ENCODE measurements at places on chromosomes 7 and 10.
A peak's percentile ranks its signal among the peaks of the same experiment; 100 is the strongest.

GRCh38 chr10:68135922-68136792, 26.9 kb downstream of the MYPN start:
- DNase-seq = no peak

DNA sequence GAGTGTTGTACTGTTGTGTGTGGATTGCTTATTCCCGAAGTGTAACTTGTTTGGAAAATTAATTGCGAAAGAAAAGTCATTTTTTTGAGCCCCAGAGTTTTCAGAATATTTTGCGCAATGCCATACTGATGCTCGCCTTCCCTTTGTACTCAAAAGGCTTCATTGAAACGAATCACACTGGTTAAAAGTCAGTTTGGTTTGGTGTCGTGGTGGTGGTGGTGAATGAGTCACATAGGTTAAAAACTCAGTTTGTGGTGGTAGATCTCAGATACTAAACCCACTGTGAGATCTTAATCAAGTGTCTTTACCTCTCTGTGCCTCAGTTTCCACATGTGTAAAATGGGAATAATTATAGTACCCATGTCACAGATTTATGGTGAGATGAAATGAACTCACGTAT, 61.1 kb upstream of the IL6 start:
- DNase-seq = no peak

GRCh38 chr10:51235865-51236264, 161.6 kb downstream of the PRKG1 start:
- no peak for DNase-seq

DNA sequence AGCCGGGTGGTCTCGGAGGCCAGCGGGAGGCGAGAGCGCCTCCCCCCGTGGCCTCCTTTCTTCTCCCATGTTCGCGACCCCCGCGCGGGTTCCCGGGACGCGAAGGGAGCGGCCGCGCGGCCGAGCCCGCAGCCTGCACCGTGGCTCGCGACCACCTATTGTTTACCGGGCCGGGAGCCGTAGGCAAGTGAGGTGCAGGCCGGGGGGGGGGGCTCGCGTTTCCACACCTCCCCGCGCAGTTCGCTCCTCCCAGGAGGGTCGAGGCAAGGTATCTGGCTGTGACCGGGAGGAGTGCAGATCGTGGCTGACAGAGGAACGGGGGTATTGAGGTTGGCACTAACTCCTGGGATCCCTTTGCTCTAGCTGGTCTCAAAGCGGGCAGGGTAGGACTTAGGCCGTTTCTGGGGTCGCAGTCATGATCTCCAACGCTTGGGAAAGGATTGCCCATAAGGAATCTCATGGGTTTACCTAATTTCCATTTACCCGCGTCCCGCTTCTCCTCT, 734 bp downstream of the PTPN12 start:
- no peak for DNase-seq

DNA sequence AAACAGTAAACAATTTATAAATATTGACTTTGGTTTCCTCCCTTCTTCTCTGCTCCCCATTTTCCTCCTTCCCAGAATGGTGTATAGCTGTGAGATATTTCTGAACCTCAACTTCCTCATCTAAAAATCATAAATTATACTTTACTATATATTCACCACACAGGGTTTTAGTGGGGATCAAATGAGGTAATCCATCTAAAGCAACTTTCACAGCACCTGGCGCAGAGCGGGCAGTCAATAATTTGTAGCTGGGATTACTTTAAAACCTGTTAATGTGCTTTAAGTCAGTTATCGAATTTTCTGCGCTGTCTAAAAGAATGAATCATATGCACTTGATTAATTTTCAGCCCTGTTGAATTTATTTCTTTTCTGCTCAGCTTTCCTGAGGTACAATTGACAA, 172.7 kb downstream of the PTEN start:
- DNase-seq = no peak

DNA sequence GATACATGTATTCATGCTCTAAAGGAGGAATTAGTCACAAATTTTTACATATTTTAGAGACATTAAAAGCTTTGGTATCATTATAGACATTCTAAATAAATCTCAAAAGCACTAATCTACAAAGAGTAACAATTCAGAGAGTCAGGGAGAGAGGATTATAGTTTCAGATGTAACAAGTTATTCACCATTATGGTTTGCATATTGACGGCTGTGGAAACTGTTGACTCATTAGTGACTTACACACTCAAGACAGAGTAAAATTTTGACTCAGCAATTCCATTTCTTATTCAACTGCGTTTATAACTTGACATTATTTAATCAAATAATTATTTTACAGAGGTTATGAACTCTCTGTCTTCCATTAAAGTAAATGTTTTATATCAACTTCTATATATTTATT, 95.4 kb upstream of the SEMA3C start:
- no peak for DNase-seq

- DNase-seq = peak; percentile 30
Measured at GRCh38 chr10:98349508-98349922, 65.5 kb downstream of the PYROXD2 start.

GRCh38 chr10:68139448-68140272, 30.4 kb downstream of the MYPN start:
- no peak for DNase-seq

- DNase-seq = no peak
Measured at GRCh38 chr10:51903675-51904074, 204.3 kb upstream of the CSTF2T start.

DNA sequence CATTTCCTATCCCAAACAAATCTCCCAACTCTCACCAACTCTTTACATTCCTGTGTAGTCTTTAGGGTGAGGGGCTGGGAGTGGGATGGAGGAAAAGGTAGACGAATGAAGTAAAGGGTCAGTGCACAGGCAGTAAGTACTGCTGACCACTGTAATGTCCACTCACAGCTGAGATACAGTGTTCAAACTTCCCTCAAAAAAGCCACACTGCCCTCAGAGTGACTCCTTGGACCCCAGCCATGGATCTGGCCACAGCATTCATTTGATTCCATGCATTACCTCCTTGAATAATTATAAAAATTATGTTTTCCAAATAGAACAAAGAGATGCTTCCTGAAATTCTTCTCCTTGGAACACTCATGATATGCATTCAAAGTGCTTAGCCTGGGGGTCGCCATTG, 19.8 kb upstream of the HIPK2 start:
- DNase-seq = no peak

DNA sequence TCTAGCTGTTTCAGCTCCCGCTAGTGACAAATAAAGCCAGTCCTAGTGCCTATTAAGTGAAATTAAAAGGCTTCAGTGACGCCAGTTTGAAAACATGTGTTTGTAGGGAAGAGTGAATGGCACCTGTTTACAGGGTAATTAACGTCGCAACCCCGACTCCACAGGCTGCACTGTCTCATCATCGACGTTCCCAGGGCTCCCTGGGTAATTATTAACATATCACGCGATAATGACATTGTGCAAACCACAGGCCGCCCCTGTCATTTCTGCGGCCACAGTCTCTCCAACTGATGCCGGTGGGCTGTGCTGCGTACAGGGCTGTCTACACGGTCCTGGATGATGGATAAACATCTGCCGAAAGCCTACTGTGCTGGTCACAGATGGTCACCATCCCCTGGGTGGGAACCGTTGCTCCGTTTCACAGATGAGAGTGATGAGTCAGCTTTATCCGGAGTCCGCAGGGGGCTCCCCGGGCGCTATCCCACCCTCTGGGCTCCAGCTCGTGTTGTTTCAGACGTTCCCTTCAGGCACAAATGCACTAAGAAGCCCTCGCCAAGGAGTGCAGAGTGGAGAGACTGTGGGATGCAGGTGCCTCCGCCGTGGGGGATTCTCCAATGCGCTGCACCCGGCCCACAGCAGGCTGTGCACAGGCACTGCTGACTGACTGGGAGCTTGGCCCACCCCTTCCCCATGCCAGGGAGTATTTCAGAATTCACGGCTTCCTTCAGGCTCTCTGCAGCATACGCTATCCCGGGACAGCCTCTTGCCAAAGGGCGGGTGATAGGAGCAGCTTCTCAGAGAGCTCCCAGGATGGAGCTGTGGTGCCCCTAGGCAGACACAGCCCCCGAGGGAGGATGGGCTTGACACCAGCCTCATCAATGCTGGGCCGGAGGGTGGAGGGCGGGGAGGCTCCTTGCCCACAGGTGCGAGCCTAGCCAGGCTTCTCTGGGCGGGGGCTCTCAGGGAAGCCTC, 491.8 kb upstream of the FOXK1 start:
- no peak for DNase-seq

DNA sequence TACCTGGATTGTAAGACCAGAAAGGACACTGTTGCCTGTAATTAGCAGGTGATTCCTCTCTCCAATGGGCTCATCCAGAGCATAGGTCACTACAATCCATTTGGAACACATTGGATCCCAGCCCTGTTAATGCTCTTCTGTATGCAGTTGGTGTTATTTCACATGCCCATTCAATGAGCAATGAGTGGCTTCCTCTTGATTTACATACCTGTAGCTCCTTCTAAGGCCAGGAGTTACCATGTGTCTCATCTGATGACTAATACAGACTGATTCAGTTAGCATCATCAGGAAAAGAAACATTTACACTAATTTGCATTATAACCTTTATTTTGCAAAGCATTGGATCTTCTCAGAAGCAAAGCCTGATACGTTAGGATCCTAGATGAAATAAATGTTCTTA, 83.1 kb upstream of the NPVF start:
- DNase-seq = no peak

- no peak for DNase-seq
Measured at GRCh38 chr10:33938001-33938400, 603.5 kb upstream of the NRP1 start.

GRCh38 chr7:15851201-15851600, 164.7 kb upstream of the MEOX2 start:
- no peak for DNase-seq

DNA sequence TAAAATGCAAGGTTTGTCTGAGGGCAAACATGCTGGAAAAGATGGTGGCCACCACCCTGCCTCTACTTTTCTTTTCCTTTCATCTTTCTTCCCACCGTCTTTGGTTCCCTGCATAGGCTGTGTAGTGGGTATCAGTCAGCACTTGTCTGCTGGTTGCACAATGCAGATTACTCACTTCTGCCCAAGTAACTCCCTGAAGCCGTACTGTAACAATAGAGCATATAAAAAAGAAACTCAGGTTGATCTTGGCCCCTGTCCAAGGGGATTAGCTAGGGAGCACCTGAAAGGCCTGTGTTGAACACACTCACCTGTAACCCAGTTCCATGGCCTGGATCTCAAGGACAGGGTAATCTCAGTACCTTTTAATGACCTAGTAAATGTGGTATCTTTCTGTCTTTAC, 533.0 kb upstream of the GALNT17 start:
- DNase-seq = no peak

GRCh38 chr7:37833107-37833817, 15.1 kb upstream of the NME8 start:
- DNase-seq = no peak

- DNase-seq = no peak
Measured at GRCh38 chr7:130359276-130359857, 14.8 kb downstream of the CPA5 start.

GRCh38 chr10:60032723-60033122, 126.4 kb upstream of the CCDC6 start:
- DNase-seq = peak; percentile 46

- no peak for DNase-seq
Measured at GRCh38 chr10:49625411-49625810, 11.6 kb downstream of the CHAT start.

GRCh38 chr10:26983156-26983555, 117.1 kb downstream of the ANKRD26 start:
- no peak for DNase-seq

DNA sequence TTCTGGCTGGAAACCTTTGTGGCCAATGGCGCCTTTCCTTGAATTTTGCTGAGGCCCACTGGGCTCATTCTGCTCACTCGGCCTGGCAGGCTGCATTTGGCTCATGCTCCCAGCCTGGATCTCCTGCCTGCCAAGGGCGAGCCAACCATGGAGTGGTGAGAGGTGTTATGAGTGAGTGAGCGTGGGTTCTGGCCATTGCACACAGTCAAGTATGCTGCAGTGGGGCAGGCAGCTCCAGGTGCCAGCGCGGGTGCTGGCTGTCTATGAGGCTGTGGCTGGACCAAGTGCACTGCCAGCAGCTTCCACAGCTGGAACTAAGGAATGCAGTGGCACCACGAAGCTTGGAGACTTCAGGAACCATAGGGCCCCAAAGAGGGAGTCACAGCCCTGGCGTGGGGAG, 42.2 kb upstream of the TUBB8 start:
- DNase-seq = no peak

- DNase-seq = no peak
Measured at GRCh38 chr7:127792528-127793342, 140.7 kb downstream of the SND1 start.

GRCh38 chr7:123961771-123962170, 36.7 kb downstream of the SPAM1 start:
- no peak for DNase-seq

GRCh38 chr7:153193144-153193595, 433.6 kb downstream of the ACTR3B start:
- no peak for DNase-seq

DNA sequence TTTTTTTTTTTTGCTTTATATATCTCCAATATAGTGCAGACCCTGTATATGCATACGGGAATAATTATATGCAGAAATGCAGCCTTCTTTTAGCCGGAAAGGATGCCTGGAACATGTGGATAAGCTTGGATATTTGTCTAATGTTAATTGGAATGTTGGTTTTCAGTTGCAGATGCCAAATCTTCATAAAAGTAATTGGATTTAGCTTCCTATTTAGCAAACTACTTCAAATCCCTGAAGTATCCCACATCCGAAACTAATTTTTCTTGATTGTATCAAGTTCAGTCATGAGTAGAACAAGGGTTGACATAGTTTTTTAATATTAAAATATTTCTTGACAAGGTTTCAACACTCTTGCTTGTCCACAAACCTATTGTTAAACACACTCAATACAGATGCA, 281.7 kb downstream of the BBS9 start:
- DNase-seq = no peak

DNA sequence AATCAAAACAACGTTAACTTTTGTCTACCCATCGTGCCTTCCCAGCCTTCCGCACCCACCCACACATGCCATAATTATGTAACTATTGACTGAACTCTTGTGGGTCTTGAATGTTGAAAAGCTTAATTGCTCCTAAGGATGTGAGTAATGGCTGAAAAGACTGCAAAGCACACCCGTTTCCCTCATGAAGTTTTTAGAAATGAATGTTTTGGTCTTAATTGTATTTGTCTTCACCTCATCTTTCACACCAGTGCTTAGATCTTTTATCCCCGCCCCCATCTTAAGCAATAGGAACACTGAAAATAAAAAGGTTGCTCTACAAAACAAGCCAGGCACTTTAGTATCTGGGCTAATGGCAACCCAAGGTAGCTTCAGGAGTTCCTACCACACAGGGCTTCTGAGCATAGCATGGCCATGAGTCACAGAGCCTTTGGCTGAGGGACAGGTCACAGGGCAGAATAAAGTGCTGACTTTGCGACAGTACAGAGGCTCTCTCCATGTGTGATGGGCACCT, 690.5 kb downstream of the PARD3 start:
- no peak for DNase-seq

GRCh38 chr10:123556049-123556448, 110.1 kb upstream of the GPR26 start:
- no peak for DNase-seq

All from stimulated activated naive B cell treated with anti-CD40 and anti-IgM and Interleukin-4, amounts not matched to agents 10 μg/mL and 1 μg/mL and 100 μg/mL, for 72 hours (primary cell).